ENCODE measurements at places on chromosomes 12 and 14.

- peak; percentile 18 for DNase-seq
Observed at GRCh38 chr12:103955811-103956508, 9.7 kb upstream of the TDG start.

GRCh38 chr12:116067892-116068291 is 209.6 kb downstream of the MED13L start:
- DNase-seq, result no peak

DNA sequence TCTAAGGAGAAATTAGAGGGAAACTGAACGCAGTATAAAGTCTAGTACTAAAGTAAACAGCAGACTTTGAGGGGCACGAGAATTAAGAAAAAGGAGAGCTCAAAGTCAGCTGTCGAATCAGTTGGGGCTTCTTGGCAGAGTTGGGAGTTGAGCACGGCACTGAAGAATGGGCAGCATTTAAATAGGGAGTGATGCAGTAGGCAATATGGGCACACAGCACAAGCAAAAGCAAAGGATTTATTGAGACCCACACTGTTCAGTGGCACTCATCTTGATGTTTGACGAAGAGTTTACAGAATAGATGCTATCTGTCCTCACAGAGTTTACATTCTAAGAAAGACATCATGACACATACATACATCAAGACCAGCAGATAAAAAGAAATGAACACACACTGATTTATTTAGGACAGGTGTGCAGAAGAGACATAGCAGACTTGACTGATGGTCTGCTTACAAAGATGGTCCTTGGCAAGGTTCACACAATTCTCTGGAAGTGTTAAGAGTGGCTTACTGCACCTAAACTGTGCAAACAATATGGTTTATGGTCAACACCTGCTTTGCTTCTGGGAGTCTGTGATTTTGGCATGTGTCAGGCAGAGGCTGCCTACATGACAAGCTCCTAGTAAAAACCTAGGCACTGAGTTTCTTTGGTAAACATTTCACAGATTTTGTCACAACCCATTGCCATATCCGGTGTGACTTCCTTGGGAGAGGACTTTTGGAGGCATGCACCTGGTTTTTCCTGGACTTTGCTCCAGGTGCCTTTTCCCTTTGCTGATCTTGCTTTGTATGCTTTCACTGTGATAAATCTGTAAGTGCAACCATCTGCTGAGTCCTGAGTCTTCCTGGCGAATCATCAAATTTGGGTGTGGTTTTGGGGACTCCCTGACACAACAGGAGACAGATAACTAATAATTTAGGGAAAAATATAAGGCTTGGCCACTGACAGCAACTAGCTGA is 26.3 kb downstream of the ALKBH1 start:
- DNase-seq, result no peak

GRCh38 chr14:104091061-104091926 is 5.8 kb downstream of the ASPG start:
- peak; percentile 39 for DNase-seq

DNA sequence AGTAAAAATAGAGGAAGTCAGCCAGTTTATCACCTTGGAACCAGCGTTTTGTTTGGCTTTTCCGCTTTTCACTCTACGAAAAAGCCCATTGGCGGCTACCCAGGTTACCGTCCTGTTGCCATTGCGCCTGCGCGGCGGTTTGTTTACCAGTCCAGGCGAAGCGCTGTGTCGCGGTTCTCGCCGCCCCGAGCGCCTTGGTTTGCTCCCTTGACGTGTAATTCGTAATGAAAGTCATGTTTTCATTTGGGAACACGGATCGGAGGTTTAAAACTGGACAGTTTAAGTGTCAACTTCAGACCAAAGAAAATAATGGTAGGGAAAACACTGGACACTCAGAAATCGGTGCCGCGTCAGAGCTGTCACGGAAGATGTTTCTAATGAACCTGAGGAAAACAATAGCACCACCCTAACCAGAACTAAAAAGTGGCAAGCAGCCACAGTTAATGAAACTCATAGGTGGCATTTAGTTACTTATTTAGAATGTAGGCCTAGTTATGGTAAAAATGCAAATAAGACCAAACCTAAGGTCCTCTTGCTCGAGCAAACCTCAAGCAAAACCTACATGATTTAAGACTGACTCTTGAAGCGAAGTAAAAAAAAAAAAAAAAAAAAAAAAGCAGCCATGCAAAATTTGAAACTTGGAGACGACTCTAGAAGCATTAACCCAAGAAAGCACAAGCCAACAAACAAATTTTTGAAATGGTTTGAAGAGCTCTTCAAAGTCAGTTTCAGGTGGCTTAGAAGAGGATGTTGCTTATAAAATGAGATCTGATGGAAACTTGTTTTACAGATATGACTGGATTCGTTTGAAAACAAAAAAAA is 790 bp upstream of the GPR19 start:
- DNase-seq, result peak; percentile 72

DNA sequence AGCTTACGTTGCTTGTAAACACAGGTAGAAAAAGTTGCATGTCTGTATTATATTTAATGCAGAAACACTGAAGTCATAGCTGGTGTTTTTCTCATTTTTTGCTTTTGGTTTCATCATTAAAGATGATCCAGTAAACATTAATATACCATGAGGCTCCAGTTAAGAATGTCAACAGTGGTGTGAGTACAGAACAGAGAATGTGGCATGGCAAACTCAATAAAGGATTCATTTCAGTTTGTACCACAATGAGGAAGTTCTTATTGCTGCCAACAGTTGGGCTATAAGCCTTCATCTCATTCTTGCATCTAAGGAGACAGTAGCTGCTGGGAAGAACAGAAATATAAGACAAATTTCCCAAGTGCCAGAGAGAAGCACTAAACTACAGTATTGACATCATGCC is 72.1 kb upstream of the ST8SIA1 start:
- DNase-seq, result no peak

GRCh38 chr12:54734196-54734950 is 86.2 kb upstream of the DCD start:
- DNase-seq, result no peak

DNA sequence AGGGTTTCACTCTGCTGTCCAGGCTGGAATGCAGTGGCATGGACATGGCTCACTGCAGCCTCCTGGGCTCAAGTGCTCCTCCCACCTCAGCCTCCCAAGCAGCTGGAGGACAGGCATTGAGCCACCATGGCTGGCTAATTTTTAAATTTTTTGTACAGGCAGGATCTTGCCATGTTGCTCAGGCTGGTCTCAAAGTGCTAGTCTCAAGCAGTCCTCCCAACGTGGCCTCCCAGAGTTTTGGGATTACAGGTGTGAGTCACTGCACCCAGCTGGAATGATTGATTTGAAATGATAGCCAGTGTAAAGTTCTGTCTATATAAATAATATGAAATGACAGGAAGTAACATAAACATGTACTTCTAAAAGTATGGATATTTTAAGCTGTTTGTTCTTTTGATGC is 172.7 kb downstream of the FUT8 start:
- no peak for DNase-seq

GRCh38 chr12:9372202-9372601 is 164.0 kb upstream of the PZP start:
- no peak for DNase-seq

GRCh38 chr12:114241973-114242434 is 163.9 kb downstream of the TBX5 start:
- no peak for DNase-seq

DNA sequence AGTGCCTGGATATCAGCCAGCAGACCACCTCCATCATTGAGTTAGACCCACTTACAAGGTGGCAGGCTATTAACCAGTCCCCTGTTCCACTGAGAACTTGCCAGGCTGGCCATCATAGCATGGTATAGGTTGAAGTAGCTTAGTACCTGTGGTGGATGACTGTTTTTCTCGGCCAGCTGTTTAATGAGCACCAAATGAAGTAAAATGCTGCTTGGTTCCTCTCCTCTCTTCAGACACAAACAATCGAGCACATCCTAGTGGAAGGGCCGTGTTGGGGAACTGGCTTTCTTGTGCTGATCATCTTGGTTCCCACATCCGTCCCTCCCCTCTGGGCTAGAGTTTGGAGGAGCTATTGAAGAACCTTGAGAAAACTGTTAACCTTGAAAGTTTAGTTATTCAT is 486.2 kb downstream of the RAD51B start:
- no peak for DNase-seq

- DNase-seq, result no peak
Observed at GRCh38 chr12:19179986-19180385, 50.5 kb downstream of the PLEKHA5 start.

DNA sequence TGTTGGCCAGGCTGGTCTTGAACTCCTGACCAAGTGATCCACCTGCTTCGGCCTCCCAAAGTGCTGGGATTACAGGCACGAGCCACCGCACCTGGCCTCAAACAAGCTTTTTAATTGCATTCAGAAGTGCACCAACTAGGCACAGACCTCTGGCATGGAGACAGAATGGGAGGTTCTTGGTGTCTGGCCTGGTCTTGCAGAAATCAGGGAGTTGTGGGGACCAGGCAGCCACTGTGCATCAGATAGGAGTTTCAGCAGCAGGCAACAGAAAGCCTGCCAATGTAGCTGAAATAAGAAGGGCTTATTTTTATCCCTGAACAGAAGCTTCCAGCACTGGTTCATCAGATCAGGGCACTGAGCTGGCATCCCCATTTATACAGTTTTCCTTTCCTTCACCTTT is 22.2 kb upstream of the TCL1B start:
- DNase-seq, result no peak

- no peak for DNase-seq
Observed at GRCh38 chr12:81330480-81330879, 252.6 kb downstream of the ACSS3 start.

- peak; percentile 33 for DNase-seq
Observed at GRCh38 chr12:50572287-50572686, 67.5 kb downstream of the DIP2B start.

GRCh38 chr14:95597784-95598211 is 62.9 kb downstream of the GLRX5 start:
- peak; percentile 78 for DNase-seq

DNA sequence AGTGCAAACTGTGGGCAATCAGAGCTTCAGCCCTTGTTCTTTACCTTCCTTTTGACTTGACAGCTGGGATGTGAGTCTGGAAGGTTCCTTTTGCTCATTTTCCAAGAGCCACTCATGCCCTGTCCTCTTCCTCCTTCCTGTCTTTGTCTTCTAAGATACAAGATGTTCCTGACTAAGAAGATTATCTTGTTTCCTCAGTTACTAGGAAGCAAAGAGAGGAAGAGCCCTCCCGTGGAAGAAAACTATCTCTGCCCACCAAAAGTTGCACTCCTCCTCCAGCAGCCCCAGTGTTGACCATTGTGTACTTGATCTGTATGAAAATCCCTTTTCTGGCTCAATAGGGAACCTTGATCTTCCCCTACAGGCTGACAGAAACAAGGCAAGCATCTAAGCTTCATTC is 138.0 kb downstream of the C12orf75 start:
- no peak for DNase-seq

GRCh38 chr14:50762001-50762930 is 68.7 kb downstream of the NIN start:
- no peak for DNase-seq

DNA sequence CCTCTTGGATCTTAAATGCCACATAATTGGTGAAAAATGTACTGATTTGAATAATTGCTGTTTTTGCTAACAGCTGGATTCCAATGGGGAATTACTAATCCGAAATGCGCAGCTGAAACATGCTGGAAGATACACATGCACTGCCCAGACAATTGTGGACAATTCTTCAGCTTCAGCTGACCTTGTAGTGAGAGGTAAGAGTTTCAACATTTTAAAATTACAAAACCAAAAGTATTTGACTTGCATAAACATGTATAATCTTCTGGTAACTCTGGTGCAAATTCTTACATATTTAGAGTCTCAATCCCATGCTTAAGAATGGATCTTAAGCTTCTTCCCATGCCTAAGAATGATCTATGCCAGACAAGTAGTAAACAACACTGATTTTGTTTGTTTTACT is 229.1 kb upstream of the PDZRN4 start:
- no peak for DNase-seq

DNA sequence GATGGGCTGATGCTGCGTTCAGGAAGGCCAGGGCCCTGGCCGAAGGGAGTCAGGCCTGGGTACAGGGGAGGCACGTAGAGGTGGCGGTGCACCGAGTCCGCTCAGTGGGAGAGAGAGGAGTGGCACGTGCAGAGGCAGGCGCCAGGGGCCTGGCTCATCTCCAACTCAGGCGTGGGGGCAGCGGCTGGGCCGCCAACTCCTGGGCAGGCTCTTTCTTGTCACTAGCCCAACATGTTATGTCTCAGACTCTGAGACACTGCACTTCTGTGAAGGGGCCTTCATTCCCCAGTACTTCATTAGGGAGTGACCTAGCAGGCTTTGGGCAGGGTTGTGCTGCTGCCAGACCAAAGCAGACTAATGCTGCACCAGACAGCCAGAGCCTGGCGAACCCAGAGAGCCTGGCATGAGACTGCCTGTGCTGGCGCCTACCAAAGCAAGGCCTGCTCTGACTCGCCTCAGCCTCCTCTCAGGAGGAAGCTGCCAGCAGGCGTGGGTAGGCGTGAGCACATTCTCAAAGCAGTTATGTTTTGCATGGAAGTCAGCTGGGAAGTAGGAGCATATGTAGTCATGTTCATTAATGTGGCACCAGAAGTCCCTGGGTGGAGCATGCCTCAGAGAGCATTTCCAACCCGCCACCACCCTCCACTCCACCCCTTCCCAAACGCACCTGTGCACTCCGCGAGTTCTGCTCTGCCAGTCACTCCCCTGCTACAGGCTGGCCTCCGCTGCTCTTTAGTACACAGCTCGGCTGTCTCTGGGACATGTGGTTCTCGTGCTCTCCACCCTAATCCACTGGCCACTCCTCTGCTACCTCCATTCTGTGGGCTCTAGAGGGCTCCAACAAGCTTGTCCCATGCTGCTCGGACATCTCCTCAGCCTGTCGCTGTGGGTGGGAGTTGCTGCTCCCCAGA is 9.7 kb downstream of the CKB start:
- no peak for DNase-seq

GRCh38 chr12:23221066-23221465 is 596.1 kb downstream of the ETNK1 start:
- peak; percentile 9 for DNase-seq

DNA sequence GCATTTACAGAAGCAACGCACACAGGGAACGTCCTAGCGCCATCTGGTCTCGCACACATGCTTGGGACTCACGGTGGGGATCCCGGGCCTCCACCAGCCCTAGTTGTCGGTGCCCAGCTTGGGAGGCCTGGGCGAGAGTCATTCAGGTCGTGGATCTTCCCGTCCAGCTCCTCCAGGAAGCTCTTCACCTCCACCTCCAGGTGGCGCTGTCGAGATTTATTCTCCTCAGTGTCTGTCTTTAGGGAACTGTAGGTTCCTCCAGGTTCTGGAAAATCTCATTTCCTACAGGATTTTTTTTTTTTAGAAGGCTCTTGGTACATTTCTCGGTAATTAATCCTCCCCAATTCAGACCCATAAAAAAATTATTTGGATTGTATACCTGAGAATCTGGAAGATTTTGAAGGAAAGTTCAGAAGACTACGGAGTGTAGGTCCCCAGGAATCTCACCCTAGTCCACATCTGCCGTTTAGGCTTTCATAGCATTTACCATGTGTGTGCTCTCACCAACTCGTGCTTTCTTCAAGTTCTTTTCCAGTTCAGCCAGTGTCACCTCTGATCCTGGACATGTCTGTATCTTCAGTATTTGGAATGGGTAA is 910.0 kb downstream of the TMEM121 start:
- no peak for DNase-seq

GRCh38 chr12:71981149-71981548 is 42.5 kb downstream of the TPH2 start:
- DNase-seq, result no peak

Measured in SK-N-SH (cell line).